ENCODE measurements at places on chromosomes 2 and 18.

GRCh38 chr2:177359836-177360595, 32.6 kb upstream of the AGPS start:
- DNase-seq, result no peak

DNA sequence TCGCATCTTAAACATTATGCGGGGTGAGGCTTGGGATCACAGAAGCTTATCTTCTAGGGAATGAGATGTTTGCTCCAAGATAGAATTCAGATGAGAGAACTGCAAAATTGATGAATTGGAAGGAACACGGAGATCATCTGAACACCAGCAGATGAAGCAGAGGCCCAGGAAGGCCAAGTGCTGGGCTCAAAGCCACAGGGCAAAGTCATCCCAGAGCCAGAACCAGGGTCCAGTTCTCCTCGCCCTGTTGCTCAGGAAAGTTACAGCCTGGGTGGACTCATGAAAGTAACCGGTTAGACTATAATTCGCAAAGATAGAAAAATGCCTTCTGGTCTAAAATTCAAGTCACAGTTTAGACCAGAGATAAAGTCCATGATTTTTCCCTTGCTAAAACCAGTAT, 456.1 kb upstream of the ID2 start:
- DNase-seq, result no peak

DNA sequence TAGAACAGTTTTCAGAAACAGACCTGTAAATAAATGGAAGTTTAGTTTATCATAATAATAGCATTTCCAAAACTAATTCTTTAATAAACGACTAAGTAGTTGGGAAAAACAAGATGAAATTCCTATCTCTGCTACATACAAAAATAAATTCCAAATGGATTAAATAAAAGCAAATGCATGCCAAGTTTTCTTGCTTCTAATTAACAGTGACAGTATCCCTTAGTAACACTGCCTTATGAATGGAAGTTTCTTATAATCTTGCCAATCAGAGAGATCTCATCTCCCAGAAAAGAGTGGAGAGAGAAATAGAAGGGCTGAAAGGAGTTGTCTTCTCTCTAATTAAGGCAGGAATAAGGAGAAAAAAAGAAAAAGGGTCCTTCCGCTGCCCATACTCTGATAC, 133.9 kb downstream of the GFPT1 start:
- peak; percentile 4 for DNase-seq

DNA sequence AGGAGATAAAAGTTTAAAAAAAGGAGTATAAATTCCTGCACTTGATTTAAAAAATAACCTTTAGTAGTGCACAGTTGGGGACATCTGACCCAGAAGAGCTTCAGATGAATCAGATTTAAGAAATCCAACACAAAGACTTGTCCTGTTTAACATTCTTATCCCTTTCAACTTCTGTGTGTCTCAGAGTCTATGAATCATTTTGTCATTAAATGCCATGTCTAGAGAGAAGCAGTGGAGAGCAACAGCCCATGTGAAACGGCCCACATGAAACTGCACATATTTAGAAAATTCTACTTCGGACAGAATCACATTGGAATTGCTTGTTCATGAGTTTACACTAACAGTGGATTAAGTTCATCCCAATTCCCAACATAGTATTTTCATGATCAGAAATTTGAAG, 278.6 kb downstream of the SLC8A1 start:
- no peak for DNase-seq

GRCh38 chr2:236503100-236503499, 66.5 kb upstream of the ACKR3 start:
- no peak for DNase-seq

DNA sequence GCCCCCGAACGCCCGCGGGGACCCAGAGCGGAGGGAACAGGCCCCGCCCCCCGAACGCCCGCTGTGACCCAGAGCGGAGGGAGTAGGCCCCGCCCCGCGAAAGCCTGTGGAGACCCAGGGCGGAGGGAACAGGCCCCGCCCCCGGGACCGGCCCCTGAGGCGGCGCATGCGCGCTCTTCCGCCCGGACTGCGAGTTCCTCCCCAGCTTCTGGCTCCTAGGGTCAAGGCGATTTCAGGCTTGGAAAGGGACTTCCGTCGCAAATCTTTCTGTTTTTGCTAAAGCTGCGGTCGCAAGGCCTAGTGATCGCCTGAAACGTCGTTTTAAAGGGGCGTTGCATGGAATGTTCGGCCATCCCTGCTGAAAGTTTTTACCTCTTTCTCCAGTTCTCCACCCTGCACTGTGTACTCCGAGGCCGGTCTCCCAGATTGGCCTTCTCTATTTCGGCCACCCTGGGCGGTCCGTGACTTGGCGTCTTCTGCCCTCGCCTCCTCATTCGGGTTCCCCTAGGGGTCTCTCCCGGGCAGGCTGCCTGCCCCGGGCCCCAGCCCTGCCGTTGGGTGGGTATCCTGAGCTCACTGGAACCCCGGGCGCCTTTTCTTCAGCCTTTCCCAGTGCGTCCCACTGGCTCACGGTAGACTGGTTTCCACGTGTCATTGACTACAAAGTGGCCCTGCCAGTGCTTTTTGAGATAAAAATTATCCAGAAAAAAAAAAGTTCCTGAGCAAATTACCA, 372 bp upstream of the WDSUB1 start:
- DNase-seq, result peak; percentile 35

GRCh38 chr18:49061991-49062831, 111.4 kb upstream of the SMAD7 start:
- no peak for DNase-seq
